ENCODE measurements at places on chromosomes 4 and X.
A peak's percentile ranks its signal among the peaks of the same experiment; 100 is the strongest.

DNA sequence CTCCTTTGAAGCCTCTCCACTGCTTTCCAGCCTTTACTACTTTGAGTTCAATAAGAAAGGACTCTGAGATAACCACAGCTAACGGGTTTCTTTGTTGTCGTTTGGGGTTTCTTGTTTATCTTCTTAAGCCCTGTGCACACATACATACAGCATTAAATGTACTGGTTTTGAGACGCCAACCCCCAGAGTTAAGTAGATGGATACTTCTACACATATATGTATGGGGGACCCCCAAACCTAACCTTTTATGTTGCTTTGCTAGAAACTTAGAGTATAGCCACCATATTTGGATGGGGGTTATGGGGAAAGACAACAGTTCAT lies 697 bp downstream of the CEP135 start:
- DNase-seq, result no peak

DNA sequence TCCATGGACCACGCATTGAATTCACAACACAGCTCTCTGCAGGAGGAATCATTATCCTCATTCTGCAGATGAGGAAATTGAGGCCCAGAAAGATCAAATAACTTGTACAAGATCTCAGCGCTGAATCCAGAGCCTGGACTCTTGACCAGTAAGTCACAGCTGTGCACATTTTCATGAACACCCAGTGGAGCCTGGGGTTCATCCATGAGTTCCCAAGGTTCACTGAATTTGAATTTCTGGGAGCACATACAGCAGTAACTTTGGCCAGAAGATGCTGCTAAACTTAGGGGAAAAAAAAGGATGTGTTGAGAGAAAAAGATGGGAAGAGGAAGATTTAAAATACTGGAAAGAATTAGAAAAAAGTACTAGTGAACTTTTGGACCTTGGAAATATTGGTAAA lies 218.7 kb upstream of the PPARGC1A start:
- no peak for DNase-seq

DNA sequence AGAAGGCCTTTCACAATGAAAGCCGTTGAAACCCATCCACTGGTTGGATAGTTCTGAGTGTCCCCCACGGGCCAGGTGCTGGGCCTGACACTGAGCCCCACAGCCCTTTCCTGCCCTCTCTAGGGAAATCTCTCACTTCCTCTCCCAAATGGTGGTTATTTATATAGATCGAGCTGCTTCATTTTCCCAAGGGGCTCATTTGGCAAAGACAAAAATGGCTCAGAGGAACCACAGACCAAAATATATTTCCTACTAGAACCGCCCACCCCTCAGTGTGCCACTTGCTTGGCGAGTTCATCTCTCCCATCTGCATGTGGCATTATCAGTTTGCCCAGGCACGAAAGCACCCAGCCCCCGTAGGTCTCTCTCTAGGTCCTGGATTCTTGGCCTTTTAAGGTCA lies 53.3 kb upstream of the STIM2 start:
- no peak for DNase-seq

DNA sequence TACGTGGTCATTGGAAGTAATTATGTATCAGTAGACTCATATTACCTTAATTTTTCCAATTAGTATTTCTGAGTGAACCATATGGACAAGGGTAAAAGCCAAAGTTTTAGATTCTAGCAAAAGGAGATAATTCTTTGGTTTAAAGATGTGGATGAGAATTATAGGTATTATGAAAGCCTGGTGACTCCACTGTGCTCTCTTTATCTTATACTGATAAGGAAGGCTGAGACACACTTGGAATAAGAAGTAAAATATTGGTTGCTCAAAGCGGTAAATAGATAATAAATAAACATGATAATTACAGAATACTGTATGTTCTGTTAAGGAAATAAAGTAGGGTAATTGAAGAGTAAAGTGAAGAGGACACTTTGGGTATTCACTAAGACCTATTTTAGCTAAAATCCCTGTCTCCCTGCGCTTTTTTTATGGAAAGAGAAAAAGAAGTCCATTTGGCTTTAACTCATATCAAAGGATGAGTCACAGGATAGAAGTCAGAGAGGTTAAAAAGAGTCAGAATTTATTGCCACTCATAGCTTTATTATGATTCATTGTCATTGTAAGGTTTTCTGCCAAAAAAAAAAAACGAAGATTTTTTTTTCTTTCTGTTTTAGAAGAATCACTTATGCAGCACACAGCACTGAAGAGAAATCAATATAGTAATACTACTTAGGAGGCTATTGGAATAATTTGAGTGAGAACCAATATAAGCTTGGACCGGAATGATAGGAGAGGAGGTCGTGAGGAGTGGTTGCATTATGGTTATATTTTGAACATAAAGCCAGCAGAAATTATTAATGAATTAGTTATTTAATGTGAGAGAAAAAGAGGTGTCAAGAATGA lies 2463.1 kb downstream of the ARAP2 start:
- peak; percentile 63 for DNase-seq

GRCh38 chrX:56746996-56747395 lies 18.0 kb downstream of the NBDY start:
- no peak for DNase-seq

- no peak for DNase-seq
These were observed 108.9 kb downstream of the CDS1 start for GRCh38 chr4:84691800-84692199.

DNA sequence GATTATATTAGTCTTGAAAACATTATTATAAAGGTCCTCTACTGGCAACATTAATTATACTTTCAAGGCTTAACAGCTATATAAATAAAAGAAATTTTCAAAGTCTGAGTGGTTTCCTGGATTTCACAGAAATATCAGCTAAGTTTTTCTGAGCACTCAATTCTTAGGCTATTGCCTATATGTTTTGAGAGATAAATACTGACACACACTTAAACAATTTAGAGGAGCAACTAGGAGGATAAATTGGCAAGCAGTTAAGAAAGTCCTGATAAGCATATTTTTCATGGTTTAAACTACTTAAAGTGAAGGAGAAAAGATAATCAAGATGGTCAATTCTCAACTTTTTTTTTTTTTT lies 2.7 kb upstream of the MGARP start:
- DNase-seq, result no peak

- DNase-seq, result no peak
These were observed 56.3 kb downstream of the PPEF2 start for GRCh38 chr4:75845992-75846391.

- peak; percentile 92 for DNase-seq
These were observed at the start of gene HPSE for GRCh38 chr4:83334425-83335241. Gene HPSE (minus strand): TSS chr4:83334848. CDS start chr4:83334782, 66 bp downstream.

DNA sequence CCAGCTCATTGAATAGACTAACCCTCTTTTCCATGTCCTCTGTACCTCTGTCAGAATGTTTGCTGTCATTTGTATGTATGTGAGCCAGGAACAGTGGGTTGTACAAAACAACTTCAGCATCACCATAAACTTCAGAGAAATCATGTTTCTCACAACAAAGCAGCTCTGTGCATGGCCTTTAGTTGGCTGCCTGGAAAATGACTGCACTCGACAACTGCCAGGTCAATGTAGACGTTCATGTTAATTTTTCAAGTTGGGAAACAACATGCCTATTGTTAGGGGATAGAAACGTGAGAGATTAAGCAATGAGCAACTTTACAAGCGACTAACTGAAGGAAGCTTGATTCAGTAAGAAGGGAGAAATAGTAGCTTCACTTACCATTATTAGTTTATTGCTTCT lies 17.9 kb upstream of the CXCL11 start:
- DNase-seq, result peak; percentile 28

DNA sequence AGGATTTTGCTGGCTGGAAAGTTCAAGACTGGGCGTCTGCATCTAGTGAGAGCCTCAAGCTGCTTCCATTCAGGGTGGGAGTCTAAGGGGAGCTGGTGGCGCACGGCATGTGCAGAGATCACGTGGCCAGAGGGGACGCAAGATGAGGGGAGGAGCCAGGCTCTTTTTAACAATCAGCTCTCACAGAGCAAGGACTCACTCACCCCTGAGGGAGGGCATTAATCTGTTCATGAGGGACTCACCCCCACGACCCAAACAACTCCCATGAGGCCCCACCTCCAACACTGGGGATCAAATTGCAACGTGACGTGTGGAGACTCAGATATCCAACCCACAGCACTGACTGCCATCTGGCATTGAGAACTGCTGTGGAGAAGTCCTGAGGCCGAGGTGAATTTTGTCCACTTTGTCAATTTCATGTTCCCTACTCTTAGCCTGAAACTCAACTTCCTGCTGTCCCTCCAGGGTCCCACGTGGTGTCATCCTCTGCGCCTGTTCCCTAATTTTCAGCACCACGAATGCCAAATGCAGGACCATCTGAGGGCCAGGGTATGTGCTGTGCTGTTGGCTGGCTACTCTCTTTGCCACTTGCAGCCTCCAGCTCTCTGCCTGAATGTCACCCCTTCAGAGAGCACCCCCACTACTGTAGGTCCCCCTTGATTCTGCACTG lies 5.6 kb downstream of the ZFP92 start:
- no peak for DNase-seq

DNA sequence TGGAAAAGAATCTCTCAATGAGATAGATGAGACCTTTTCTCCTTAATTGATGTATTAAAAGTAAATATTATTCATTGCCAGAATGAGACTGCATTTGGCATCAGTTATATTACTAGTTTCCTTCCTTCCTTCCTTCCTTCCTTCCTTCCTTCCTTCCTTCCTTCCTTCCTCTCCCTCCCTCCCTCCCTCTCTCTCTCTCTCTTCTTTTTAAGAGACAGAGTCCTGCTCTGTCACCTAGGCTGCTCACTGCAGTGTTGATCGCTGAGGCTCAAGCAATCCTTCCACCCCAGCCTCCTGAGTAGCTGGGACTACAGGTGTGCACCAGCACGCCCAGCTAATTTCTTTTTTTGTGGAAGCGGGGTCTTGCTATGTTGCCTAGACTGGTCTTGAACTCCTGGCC lies 50.4 kb upstream of the ARX start:
- no peak for DNase-seq

- no peak for DNase-seq
These were observed 122.6 kb upstream of the CXorf66 start for GRCh38 chrX:140087875-140088274.

DNA sequence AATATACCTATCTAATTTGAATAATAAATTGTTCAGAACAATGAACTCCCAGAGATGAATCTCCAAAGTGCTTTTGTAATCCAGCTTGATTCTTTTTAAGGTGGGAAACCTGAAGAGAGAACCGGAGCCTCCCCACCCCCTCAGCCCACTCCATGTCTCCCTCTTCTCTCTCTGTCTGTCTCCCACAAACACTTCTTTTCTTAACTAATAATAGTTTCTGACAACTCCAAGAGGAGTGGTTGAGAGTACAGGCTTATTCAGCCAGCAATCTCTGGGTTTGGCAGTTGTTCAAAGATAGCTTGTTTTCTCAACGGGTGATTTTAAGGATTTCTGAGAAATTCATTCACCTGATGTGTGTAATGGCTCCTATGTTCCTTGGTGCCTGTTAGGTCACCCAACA lies 23.4 kb downstream of the PPP4R3C start:
- no peak for DNase-seq

DNA sequence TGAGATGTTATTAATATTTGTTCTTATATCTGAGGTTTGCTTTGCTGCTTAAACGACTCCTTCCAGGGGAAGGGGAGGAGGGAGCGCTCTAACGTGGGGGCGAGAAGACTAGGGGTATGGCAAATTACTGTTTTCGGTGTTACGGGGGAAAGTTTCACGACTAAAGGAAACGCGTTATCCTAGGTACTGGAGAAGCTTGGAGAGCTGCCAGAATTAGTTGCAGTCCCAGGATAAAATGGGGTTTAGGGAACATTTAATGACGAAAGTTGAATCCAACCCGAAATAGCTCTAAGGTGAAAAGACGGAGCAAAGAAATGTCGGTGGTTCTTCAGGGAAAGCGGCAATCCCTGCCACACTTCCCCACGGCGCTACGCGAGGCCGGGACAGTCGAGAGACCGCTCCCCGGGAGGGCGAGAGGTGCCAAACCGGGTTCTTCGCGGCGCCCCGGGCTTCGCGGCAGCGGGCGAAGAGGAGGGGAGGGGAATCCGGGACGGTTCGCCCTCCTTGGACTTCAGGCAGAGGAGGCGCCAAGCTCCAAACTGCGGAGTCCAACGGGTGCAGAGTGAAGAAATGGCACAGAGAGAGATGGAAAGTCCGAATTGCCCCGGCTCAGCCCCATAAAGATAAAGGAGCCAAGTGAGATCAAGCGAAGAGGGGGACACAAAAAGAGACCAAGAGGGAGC lies 724 bp downstream of the THOC2 start:
- DNase-seq, result peak; percentile 15

- no peak for DNase-seq
These were observed 20.7 kb upstream of the CTSO start for GRCh38 chr4:155974476-155974749.

DNA sequence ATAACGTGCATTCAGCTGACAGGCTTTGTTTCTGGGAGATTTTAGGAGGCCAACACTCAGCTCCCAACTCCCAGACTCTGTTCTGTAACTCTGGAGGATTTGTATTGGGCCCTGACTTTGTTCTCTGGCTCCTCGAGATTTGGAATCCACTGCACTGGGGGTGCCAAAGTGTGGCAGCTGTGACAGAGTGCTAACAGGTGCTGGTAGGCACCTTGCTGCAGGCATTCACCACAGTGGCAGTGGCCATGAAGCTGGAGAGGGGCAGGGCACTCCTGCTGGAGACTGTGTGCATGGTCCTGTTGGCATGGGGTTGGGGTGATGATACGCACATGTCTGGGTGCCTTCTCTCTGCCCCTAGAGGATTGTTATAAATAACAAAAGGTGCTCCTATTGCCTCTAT lies 1094.9 kb upstream of the SLIT2 start:
- no peak for DNase-seq

DNA sequence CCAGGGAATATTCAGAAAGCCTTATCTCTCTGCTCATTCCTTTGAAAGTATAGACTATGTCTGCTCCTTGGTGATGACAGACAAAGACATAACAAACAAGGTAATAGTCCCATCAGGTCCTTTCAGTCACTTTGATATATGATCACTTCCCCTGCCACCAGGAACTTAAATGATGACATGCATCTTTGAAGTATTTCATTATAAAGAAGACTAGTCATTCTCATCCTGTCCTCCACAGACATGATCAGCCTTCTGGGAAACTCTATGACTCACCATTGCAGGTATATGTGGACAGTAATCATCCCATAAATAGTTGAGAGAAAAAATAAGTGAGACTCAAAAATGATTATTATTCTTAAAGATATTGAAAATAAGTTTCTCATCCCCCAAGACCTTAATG lies 117.5 kb upstream of the VCX2 start:
- peak; percentile 13 for DNase-seq
